Fibroblast of the aortic adventitia (primary cell): ENCODE measurements at places on chromosomes 4 and X.

DNA sequence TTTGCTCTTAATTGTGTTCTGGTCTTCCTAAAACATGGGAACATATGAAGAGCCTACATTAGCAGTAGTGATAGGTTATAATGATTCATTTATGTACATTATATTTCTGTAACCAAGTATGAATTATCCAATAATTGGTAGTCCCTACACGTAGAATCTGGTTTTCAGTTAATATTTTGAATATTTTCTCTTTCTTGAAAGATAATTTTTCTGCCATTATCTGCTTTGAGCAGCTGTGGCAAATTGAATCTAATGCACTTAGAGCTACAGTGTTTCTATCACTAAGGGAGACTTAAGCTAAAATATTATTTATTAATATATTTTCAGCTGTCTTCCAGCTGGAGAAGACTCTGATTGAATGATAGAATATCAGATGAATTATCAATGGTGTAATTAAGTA lies 21.0 kb downstream of the CEP44 start:
- DNase-seq: no peak

GRCh38 chr4:52879471-52879870 lies 17.4 kb downstream of the RASL11B start:
- no peak for DNase-seq

- no peak for DNase-seq
These were observed 38.8 kb downstream of the TBCK start for GRCh38 chr4:106277140-106277675.

GRCh38 chrX:123773258-123773988 lies 40.6 kb upstream of the THOC2 start:
- DNase-seq: no peak

DNA sequence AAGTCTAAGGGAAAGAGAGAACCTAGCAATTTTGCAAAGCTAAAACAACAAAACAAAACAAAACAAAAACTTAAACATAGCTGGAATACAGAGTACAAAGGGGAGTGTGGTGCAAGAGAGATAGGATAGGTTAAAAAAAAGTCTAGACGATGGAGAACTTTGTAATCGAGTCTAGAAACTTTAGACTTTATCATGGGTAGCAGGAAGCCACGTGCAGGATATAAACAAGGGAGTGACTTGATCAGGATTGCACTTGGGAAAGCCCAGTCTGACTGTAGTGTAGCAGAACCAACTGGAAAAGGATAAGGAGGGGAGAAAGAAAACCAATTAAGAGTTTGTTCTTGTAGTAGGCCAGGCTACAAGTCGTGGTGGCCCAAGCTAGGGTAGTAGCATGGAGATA lies 750.1 kb downstream of the RPA4 start:
- no peak for DNase-seq
